Central memory CD8-positive, alpha-beta T cell (primary cell): ENCODE measurements at places on chromosomes 12 and 14.

GRCh38 chr12:56333197-56333678 is 562 bp downstream of the PAN2 start:
- H3K36me3 ChIP-seq: peaks cover 14% of the 10 kb centered on the region
- peak overlapping the region; percentile 95 for H3K4me3 ChIP-seq
- no peaks in the 10 kb centered on the region for H3K27me3 ChIP-seq
- no peak for DNase-seq
- H3K4me1 ChIP-seq: peaks cover 19% of the 10 kb centered on the region
- peak overlapping the region; percentile 100 for H3K27ac ChIP-seq

GRCh38 chr12:61452076-61452475 is 808.1 kb upstream of the USP15 start:
- DNase-seq: no peak
- H3K27me3 ChIP-seq: no peaks in the 10 kb centered on the region
- no peak overlapping the region for H3K4me3 ChIP-seq
- H3K27ac ChIP-seq: no peak overlapping the region

DNA sequence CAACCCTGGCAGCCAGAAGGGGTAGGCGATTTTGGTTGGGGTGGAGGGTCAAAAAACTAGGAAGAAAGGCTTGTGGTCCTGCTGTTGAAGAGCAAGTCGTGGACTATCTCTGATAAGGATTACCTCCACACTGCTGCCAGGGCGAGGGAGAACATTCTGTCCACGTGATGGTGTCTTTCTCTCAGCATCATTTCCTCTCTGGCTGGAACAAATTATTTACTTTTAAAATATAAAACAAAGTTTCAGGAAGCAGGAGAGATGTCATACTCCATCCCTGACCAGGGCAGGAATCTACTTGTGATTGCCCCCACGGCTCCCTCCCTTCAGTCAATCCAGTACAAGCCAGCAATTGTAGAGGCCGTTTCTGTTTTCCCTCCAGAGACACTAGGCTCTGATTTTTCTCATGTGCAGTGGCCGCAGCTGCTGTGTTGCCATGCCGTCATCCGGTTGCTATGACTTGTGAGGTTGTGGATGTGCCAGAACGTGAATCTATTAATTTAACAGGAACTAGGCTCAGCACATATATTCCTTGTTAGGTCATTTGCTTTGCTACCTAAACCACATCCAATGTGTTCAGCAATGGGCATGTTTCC is 61.5 kb upstream of the PTGR2 start:
- H3K4me3 ChIP-seq: no peak overlapping the region
- DNase-seq: no peak
- H3K4me1 ChIP-seq: peaks cover 35% of the 10 kb centered on the region
- peaks cover 11% of the 10 kb centered on the region for H3K36me3 ChIP-seq

DNA sequence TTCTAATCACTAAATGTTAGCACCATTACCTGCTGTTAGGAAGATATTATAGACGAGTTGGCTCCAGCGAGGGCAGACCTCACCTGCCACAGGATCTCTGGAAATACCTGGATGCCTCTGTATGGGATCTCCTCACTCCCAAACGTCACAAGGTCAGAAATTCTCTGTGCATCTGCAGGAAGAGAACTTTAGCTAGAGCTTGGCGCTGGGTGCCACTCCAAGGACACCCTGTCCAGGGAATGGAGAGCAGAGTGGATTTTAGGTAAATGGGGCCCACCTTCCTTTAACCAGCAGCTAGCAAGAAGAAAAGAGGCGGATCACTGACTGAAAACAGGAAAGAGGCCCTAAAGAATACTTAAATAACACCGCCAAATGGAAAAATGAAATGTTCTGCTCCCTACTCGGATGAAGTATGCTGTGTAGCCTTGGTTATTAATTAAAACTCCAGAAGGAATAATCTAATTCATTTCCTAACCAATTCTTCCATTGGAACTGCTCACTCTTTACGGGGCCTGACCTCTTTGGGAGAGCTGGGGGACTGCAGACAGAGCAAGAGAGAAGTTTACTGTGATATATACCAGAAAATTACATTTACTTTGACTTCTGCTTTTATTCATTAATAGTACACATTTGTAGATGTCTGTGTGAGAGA is 4.2 kb upstream of the FOXG1 start:
- DNase-seq: no peak
- peaks cover 77% of the 10 kb centered on the region for H3K27me3 ChIP-seq
- H3K27ac ChIP-seq: no peak overlapping the region
- no peak overlapping the region for H3K4me3 ChIP-seq
- H3K36me3 ChIP-seq: peaks cover 4% of the 10 kb centered on the region
- H3K4me1 ChIP-seq: no peaks in the 10 kb centered on the region

GRCh38 chr12:103348935-103349334 is 146.8 kb downstream of the C12orf42 start:
- H3K4me3 ChIP-seq: no peak overlapping the region
- DNase-seq: no peak
- H3K36me3 ChIP-seq: no peaks in the 10 kb centered on the region
- no peak overlapping the region for H3K27ac ChIP-seq
- peaks cover 10% of the 10 kb centered on the region for H3K4me1 ChIP-seq

- DNase-seq: no peak
- no peaks in the 10 kb centered on the region for H3K4me1 ChIP-seq
- H3K4me3 ChIP-seq: no peak overlapping the region
- H3K27ac ChIP-seq: no peak overlapping the region
- peaks cover 11% of the 10 kb centered on the region for H3K27me3 ChIP-seq
These were observed 15.0 kb upstream of the PPP1R13B start for GRCh38 chr14:103862393-103862782.

DNA sequence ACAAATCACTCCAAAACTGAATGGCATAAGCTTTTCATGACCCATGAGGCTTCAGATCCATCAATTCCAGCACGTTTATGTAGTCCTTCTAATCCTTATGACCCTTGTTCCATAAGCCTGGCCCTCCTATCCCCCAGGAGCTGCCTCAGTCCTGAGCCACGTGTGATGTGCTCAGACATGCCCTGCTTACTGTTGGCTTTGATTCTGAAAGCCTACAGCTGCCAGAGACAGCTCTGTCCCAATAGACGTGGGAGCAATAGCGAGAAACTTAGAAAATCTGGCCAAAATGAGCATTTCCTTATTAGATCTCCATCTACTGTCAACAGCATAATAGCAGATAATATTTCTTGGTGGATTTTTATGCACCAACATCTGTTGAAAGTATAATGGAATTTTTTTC is 33.2 kb downstream of the DUSP6 start:
- H3K27me3 ChIP-seq: no peaks in the 10 kb centered on the region
- no peak overlapping the region for H3K4me3 ChIP-seq
- DNase-seq: no peak
- no peaks in the 10 kb centered on the region for H3K4me1 ChIP-seq

DNA sequence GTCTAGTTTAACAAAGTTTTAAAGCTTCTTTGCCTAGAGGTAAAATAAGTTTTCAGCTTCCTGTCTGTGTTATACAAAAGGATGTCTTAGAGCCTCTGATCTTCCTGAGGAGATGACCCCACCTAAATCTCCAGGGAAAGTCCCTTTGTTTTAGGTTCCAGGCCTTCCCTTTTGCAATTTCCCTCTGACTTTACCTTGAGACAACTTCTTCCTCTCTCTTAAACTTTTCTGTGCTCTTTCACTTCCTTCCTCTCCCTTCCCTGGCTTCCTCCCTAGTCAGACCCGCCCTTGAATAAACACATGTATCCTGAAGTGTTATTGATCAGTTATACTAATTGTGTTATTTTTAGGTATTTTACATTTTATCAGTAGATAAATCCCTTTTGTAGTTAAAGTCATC is 134.8 kb downstream of the DYRK2 start:
- no peak overlapping the region for H3K4me3 ChIP-seq
- no peak overlapping the region for H3K27ac ChIP-seq
- no peaks in the 10 kb centered on the region for H3K27me3 ChIP-seq
- DNase-seq: no peak
- no peaks in the 10 kb centered on the region for H3K36me3 ChIP-seq

DNA sequence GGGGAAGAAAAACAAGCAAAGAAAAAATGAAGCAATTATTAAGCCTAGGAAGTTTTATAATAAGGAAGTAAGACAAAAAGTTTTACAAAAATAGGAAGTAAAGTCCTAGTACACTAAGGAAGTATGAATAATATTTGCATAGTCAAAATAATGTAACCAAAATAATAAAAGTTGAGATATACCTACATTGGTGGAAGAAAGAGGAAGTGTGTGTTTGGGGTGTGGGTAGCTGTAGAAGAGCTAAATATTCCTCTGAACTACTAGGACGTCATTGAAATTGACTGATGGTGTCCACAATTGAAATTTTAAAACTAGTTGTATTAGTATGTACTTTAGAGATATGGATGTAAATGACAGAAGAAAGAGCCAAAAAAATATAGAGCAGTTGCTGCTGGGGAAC is 228.4 kb upstream of the OTX2 start:
- H3K27me3 ChIP-seq: peaks cover 17% of the 10 kb centered on the region
- no peak for DNase-seq
- H3K27ac ChIP-seq: no peak overlapping the region

DNA sequence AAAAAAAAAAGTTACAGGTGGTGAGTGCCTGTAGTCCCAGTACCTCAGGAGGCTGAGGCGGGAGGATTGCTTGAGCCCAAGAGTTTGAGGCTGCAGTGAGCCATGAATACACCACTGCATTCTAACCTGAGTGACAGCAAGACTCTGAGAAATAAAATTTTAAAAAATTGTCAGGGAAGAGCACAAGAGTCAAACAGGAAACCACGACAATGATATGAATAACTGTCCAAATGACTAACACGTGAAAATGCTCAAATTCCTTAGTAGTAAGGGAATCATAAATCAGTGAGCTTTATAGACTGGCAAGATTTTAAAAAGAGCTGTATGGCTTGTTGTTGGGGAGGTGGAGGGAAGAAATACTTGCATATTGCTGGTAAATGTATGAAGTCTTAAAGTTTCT is 12.9 kb upstream of the ASPG start:
- DNase-seq: no peak
- H3K4me3 ChIP-seq: no peak overlapping the region
- no peaks in the 10 kb centered on the region for H3K4me1 ChIP-seq
- peaks cover 26% of the 10 kb centered on the region for H3K27me3 ChIP-seq
- no peak overlapping the region for H3K27ac ChIP-seq
- no peaks in the 10 kb centered on the region for H3K36me3 ChIP-seq

GRCh38 chr12:64997858-64998257 is 123.2 kb downstream of the WIF1 start:
- no peak for DNase-seq
- no peaks in the 10 kb centered on the region for H3K4me1 ChIP-seq
- peaks cover 56% of the 10 kb centered on the region for H3K27me3 ChIP-seq

- H3K27me3 ChIP-seq: peaks cover 82% of the 10 kb centered on the region
- no peak for DNase-seq
- H3K27ac ChIP-seq: no peak overlapping the region
- H3K4me1 ChIP-seq: no peaks in the 10 kb centered on the region
- H3K4me3 ChIP-seq: no peak overlapping the region
These were observed 17.1 kb upstream of the TBX3 start for GRCh38 chr12:114701104-114701414.

DNA sequence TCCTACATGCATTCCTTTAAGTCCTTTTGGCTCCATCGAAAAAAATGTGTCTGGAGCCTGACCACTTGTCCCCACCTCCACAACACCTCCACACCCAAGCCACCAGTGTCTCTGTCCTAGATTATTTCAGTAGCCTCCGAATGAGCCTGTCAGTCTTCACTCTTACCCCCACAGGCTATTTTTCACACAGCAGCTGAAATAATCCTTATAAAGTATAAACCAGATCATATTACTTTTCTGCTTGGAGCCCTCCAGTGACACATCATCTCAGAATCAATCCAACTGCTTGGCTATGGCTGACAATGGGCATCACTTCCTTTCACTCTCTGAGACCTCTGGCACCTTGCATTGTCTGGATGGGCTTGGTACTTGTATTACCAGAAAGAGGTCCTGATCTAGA is 44.9 kb downstream of the BBS10 start:
- H3K27ac ChIP-seq: no peak overlapping the region
- H3K4me3 ChIP-seq: no peak overlapping the region
- no peaks in the 10 kb centered on the region for H3K4me1 ChIP-seq
- no peak for DNase-seq
- H3K27me3 ChIP-seq: peaks cover 30% of the 10 kb centered on the region

GRCh38 chr14:105224845-105225570 is 23.3 kb upstream of the BTBD6 start:
- DNase-seq: no peak
- H3K27ac ChIP-seq: no peak overlapping the region
- no peak overlapping the region for H3K4me3 ChIP-seq

DNA sequence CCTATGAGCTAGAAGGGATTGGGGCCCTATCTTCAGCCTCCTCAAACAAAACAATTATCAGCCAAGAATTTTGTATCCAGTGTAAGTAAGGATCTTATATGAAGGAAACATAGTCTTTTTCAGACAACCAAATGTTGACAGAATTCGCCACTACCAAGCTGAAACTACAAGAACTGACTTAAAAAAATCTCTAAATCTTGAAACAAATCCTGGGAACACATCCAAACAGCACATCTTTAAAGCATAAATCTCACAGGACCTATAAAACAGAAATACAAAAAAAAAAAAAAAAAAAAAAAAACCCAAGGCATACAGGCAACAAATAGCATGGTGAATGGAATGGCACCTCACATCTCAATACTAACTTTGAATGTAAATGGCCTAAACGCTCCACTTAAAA is 41.3 kb upstream of the LMNTD1 start:
- no peaks in the 10 kb centered on the region for H3K4me1 ChIP-seq
- H3K36me3 ChIP-seq: peaks cover 2% of the 10 kb centered on the region
- H3K27ac ChIP-seq: no peak overlapping the region
- H3K27me3 ChIP-seq: no peaks in the 10 kb centered on the region
- no peak overlapping the region for H3K4me3 ChIP-seq
- DNase-seq: no peak

GRCh38 chr12:54587315-54587873 is 1.1 kb downstream of the PPP1R1A start:
- no peak for DNase-seq
- no peaks in the 10 kb centered on the region for H3K4me1 ChIP-seq
- peaks cover 2% of the 10 kb centered on the region for H3K36me3 ChIP-seq
- no peak overlapping the region for H3K27ac ChIP-seq
- peak overlapping the region; percentile 14 for H3K4me3 ChIP-seq
- peaks cover 90% of the 10 kb centered on the region for H3K27me3 ChIP-seq

DNA sequence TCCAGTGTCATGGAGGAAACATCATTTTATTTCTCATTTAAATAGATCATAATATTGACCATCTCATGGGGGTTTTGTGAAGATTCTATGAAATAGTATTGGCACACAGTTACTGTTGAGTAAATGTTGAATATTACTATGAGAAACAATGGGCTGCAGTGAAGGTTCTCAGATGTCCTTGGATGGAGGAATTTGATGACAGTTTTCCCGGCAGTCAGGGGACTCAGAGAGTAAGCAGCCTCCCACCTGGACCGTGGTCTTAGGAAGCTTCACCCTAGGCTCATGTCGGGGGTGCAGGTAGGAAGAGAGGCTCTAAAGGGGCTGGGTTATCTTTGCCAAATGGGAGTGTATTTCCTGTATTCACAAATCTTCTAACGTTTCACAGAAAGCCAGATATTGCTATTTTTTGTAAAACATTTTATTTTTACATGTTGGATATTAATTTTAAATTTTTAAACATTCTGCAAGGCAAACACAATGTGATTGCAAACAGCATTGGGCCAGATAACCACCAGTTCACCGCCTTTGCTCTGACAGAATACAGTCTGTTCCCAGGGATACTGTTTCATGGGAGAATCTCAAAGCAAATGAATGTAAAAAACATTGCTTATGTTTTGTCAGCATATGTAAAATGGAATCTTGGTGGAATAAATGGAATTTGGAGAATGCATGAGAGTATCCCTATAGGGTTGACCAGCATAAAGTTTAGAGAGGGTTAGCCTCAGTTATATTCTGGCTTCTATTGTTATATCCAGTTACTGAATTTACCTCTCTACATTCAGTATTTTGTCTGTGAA is 380.8 kb upstream of the TMEM132C start:
- no peak overlapping the region for H3K4me3 ChIP-seq
- H3K4me1 ChIP-seq: no peaks in the 10 kb centered on the region
- DNase-seq: no peak
- H3K27ac ChIP-seq: no peak overlapping the region
